H9 (cell line): ENCODE measurements at places on chromosomes 1 and 21. TPM values are rescaled to one million over a fixed set of nuclear protein-coding genes. Genes with fewer than 3 reads are reported as not detected.

The OR2T33 gene
- not detected in 2 replicates for total RNA-seq

The PTCH2 gene
- 0.79 and 0.83 TPM in 2 replicates for total RNA-seq

The GBP5 gene
- not detected in 2 replicates for total RNA-seq

The CHIA gene
- total RNA-seq: not detected in 2 replicates

The LRRC53 gene
- not detected in 2 replicates for total RNA-seq

The F13B gene
- total RNA-seq: not detected in 2 replicates

The VPS72 gene
- 90.3 and 91.4 TPM in 2 replicates for total RNA-seq

The PRRX1 gene
- not detected in 2 replicates for total RNA-seq

The RAB25 gene
- total RNA-seq: 42.8 and 43.1 TPM in 2 replicates

The MAGOH gene
- total RNA-seq: 81.2 and 82.7 TPM in 2 replicates

- no peak for DNase-seq
Observed at GRCh38 chr1:114093624-114094362, 59.9 kb downstream of the SYT6 start.

GRCh38 chr1:117612517-117613248 is 6.8 kb downstream of the TENT5C start:
- peak; percentile 6 for DNase-seq

DNA sequence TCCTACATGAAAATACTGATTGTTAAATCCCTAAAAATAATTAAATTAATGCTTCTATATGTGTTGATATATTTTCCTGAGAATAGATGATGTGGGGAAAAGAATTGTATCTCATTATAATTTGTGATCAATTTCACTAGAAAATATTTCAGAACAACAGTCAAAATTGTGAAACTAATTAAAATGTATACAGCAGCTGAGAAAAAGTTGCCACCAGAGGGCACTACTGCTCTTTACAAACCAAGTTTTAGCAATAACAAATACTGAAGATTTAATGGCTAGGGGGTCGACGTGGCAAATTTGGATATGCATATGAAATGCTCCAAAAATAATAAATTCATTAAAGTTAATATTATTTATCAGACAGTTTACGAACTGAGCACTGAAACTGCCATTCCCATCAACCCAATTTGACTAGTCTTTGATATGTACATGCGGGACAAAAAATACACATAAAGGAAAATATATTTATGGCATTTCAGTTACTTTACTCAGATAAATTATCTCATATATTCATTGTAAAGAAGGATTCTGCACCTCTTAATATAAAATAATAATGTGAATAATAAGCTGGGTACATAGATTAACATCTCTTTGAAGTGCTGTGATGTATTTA is 96.3 kb upstream of the TMPRSS15 start:
- DNase-seq: no peak

DNA sequence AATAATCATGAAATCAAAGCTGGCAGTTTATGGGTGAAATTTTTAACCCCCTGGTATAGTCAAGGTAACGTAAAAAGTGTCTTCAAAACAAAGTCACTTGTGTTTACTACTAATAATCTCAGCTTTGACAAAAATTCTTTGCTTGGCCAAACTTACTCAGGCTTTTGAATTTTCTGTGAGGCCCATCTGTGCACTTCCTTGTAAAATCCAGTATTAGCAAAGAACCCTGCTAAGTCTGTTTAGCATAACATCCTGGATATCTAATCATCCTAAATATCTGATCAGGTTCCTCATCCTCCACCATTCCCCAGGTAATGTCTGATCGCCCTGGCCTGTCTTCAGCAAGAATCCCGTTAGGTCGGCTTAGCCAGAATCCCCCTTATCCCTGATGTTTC is 3.0 kb downstream of the LYST start:
- DNase-seq: no peak

- peak; percentile 83 for DNase-seq
Observed at GRCh38 chr1:53014791-53015507, 47.1 kb upstream of the PODN start.

GRCh38 chr1:65504263-65504662 is 83.8 kb downstream of the LEPR start:
- DNase-seq: no peak

DNA sequence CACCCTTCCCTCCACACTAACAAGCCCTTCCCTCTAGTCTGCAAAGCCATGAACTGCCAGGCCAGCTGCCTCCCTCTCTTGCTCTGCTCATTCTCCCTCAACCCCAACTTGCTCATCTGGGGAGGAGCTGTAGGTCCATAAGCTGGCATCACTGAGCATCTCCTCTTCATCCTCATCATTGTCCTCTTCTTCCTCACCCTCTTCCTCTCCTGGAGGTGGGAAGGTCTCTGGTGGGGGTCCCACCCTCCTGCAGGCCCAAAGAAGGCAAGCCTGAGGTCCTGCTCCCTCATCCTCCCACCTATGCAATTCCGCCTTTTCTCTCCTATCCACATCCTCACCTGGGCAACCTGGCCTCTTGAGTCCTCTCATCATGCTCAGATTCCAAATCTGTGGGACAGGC is 2.7 kb downstream of the ZNF692 start:
- DNase-seq: no peak

GRCh38 chr1:226360106-226360746 is 47.7 kb downstream of the PARP1 start:
- DNase-seq: no peak

- no peak for DNase-seq
Observed at GRCh38 chr1:118113261-118113660, 71.8 kb downstream of the SPAG17 start.

- no peak for DNase-seq
Observed at GRCh38 chr1:58058323-58058722, 488.2 kb downstream of the OMA1 start.

- no peak for DNase-seq
Observed at GRCh38 chr1:33282791-33283190, 26.5 kb downstream of the ZNF362 start.

GRCh38 chr1:55645270-55645669 is 430.1 kb upstream of the USP24 start:
- DNase-seq: no peak

DNA sequence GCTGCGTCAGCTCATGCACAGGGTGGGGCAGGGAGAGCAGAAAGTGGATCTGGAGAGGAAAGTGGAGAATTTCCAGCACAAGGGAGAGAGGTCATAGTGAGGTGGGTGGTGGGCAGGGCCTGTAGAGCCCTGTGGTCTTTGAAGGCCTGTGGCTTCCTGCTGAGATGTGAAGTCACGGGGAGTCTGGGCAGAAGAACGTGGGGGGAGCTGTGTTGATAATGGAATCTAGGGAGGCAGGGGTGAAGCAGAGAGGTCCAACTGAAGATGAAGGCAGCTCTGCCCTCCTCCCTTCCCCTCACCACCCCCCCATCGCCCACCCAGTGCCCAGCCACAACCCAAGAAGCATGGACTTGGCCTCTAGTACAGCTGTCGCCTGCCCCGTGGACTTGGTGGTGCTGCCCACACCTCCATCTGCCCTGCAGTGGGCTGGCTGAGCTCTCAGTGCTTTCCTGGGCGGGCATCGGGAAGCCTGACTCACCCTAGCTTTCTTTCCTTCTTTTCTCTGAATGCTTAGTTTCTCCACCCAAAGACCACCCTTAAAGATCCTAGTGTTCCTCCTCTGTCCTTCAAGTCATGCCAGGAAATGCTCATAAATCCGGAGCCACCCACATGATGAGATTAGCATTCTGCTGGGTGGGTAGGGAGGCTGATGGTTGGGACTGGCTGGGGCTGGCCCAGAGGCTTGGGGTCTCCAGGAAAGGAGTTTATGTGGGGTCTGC is 186.1 kb downstream of the TRABD2B start:
- DNase-seq: no peak

DNA sequence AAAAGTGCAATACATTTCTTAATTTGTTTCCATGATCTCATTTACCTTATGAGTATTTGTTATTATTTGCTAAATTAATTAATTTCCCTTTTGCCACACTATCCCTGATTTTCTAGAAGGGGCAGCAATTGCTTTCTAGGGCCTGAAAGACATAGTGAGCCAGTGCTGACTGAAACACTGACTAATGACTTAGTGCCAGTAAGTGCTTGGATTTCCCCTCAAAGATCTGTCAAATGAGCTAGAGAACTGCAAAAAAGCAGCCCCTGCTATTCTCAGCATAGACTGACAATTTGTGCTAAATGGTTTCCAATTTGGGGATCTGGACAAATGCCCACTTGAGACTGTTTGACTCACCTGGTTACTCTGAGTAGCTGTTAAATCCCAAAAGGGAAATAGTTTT is 35.6 kb upstream of the USH2A start:
- no peak for DNase-seq

DNA sequence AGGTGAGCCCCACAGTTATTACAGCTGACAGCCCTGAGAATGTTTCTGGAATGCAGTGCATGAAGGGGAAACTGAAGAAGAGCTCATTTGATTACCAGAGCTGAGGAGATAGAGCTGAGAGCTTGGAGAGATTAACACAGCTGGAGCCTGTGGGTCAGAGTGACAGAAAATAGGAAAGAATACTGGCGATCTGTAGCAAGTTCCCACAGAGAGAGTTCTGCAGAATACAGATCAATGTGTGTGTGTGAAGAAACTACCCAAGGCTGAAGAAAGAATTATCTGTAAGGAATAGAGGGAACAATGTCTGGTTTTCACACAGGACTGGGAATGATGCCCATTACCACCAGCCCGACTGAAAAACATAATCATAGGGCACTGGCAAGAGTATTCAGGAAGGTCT is 103.6 kb upstream of the SNX7 start:
- DNase-seq: no peak

GRCh38 chr1:237108297-237109040 is 66.5 kb downstream of the RYR2 start:
- DNase-seq: no peak

GRCh38 chr1:42767510-42768000 is 506 bp downstream of the C1orf50 start:
- DNase-seq: no peak

- no peak for DNase-seq
Observed at GRCh38 chr1:30149226-30149625, 574.2 kb downstream of the MATN1 start.

DNA sequence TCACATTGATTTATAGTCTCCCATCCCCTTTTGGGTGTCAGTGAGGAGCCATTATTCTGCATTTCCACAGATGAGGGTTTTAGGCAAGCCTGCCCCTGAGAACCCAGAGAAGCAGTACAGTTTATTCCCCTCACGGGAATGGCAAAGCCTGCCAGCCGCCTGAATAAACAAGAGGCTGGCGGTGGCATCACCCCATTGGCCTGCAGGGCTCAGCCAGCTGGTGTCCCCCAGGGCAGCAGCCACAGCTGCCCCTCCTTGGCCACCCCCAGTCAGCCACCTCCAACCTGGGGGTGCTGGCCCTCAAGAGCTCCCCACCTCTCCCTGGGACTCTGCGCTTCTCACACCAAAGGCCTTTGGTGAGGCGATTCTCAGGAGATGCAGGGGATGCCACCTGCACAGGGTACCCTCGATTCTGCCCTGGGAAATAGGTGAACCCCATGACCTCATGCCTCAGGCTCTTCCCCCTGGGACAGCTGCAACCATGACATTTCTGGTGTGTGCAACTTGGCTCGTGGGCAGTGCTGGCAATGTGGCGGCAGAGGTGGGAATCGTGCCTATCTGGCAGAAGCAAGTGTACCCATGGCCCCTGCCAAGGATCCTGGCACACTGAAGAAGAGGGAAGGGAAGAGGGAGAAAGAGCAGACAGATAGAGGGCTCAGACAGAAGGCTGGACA is 14.0 kb downstream of the OLFML2B start:
- DNase-seq: no peak

DNA sequence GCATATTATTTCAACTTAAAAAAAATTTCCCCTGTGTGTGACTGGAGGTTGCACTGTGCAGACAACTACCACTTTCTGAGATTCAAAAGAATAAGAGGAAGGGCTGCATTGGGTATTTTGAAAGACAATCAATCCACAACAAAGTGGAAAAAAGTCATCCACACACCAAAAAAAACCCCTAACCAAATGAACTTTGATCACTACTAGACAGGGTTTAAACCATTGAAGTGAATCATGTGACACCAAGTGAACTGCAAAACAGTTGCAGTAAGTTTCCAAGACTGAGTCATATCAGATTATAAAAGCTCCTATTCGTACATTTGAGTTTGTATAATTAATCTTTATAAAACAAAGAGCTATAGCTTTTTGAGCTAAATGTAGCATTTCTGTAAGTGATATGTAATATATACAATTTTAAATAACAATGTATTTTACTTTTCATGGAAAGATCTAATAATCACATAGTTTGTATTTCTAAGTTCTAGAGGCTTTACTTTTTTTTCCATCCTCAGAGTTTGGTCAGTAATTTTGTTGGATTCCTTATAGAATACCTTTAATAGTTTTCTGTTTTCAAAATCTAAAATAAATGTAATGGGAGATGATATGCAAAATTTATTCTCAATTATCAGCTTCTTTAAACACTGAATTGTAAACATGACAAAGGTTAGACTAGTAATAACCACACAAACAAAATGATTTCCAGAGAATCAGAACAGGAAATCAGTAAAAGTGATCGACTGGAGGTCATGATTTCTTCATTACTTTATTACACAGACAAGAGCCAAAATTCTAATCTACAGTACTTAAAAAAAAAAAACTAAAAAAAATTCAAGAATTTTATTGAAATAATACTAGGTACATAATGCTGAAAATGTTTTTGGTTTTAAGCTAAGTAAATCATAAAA is 50.5 kb upstream of the GFI1 start:
- DNase-seq: no peak

DNA sequence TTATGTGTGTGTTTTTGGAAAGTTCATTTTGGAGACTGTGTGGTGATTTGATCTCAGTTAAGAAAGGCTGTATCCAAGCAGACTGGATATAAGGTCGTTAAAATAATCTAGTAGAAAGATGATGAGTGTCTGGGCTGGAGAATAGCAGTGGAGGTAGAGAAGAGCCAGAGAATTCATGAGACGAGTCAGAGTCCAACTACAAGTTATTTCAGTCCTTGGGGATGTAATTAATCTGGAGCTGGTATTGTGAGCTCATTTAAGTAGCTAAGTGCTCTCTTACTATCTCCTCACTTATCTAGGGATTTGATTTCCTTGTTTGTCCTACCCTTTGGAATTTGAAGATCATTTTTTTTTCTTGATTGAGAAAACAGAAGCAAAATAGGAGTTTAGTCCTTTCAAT is 1219.0 kb upstream of the ADGRL4 start:
- DNase-seq: no peak

DNA sequence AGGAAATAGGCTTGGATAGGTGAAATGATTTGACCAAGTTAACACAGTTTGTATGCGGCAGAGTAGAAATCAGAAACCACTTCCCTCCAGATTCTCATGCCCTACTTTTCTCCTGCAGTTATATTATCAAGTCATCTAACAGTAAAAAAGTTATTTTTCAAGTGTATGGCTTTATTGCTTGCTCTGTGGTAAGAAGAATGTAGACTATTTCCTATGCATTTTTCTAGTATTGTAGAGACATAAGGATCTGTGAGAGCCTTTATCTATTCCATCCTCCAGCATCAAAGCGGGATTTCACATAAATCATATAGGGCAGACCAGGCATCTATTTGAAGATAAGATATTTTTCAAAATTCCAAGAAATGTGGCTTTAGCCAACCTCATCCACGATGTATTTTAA is 208.5 kb downstream of the TTLL7 start:
- DNase-seq: no peak
